Smooth muscle cell of the umbilical artery (primary cell): ENCODE measurements at places on chromosomes 6 and 20. TPM values are rescaled to one million over a fixed set of nuclear protein-coding genes. Genes with fewer than 3 reads are reported as not detected.

The MTFR2 gene
- total RNA-seq, result 0.30 and 2.4 TPM in 2 replicates

The MUCL3 gene
- total RNA-seq, result not detected in 2 replicates

The RFX6 gene
- total RNA-seq, result not detected in 2 replicates

The DLL1 gene
- under 0.01 and 0.14 TPM in 2 replicates for total RNA-seq

The ADGRF1 gene
- total RNA-seq, result not detected in 2 replicates

The TMEM244 gene
- not detected in 2 replicates for total RNA-seq

The C6orf15 gene
- not detected in 2 replicates for total RNA-seq

The SCRT2 gene
- total RNA-seq, result not detected in 2 replicates

The LST1 gene
- not detected in 2 replicates for total RNA-seq

The NAPB gene
- total RNA-seq, result 14.0 and 14.5 TPM in 2 replicates

The FBXL4 gene
- total RNA-seq, result 19.6 and 24.0 TPM in 2 replicates

The SSTR4 gene
- total RNA-seq, result not detected in 2 replicates

The KCNQ5 gene
- total RNA-seq, result 5.0 and 15.4 TPM in 2 replicates

The SLC22A16 gene
- total RNA-seq, result not detected in 2 replicates

The KHDRBS2 gene
- not detected in 2 replicates for total RNA-seq

The TPX2 gene
- 4.2 and 28.5 TPM in 2 replicates for total RNA-seq

The AHCY gene
- total RNA-seq, result 88.5 and 133 TPM in 2 replicates

The TGIF2 gene
- 9.5 TPM in 2 replicates for total RNA-seq

The IPCEF1 gene
- not detected in 2 replicates for total RNA-seq

The C6orf163 gene
- total RNA-seq, result 0.59 and 2.3 TPM in 2 replicates

The ITPA gene
- total RNA-seq, result 16.6 and 19.3 TPM in 2 replicates

The CEP162 gene
- total RNA-seq, result 6.4 and 7.4 TPM in 2 replicates

The ABHD16B gene
- 0.09 TPM in 1 of 2 replicates, not detected in the other for total RNA-seq

The CGA gene
- not detected in 2 replicates for total RNA-seq

The HUS1B gene
- total RNA-seq, result 0.89 and 1.7 TPM in 2 replicates

The PAX1 gene
- not detected in 2 replicates for total RNA-seq

The NOX3 gene
- total RNA-seq, result not detected in 2 replicates

The NMBR gene
- total RNA-seq, result not detected in 2 replicates

The IP6K3 gene
- total RNA-seq, result 1.1 and 5.9 TPM in 2 replicates

The PGC gene
- not detected in 2 replicates for total RNA-seq

The BCAS1 gene
- total RNA-seq, result not detected in 2 replicates

The GPX5 gene
- total RNA-seq, result not detected in 2 replicates

The POU5F1 gene
- 0.30 and 0.51 TPM in 2 replicates for total RNA-seq

The GSTA2 gene
- total RNA-seq, result not detected in 2 replicates

The PHACTR1 gene
- total RNA-seq, result 0.30 and 0.51 TPM in 2 replicates

The ENPP3 gene
- total RNA-seq, result 0.59 TPM in 1 of 2 replicates, not detected in the other

The TGM6 gene
- total RNA-seq, result not detected in 2 replicates

The SMIM29 gene
- 28.6 and 36.2 TPM in 2 replicates for total RNA-seq

The C6orf132 gene
- total RNA-seq, result 1.5 and 2.5 TPM in 2 replicates

The VWA7 gene
- total RNA-seq, result 0.09 TPM in 1 of 2 replicates, not detected in the other

The HRH3 gene
- total RNA-seq, result not detected in 2 replicates

The CRISP2 gene
- not detected in 2 replicates for total RNA-seq

The R3HDML gene
- not detected in 2 replicates for total RNA-seq

The UNC5CL gene
- total RNA-seq, result under 0.01 TPM in 1 of 2 replicates, not detected in the other

The KIF6 gene
- total RNA-seq, result 0.30 and 0.55 TPM in 2 replicates

The RAD21L1 gene
- 0.14 and 0.59 TPM in 2 replicates for total RNA-seq

The TP53TG5 gene
- not detected in 2 replicates for total RNA-seq

The FAM162B gene
- not detected in 2 replicates for total RNA-seq

The ID4 gene
- 2.4 and 2.6 TPM in 2 replicates for total RNA-seq

The CALHM4 gene
- not detected in 2 replicates for total RNA-seq

The OXT gene
- not detected in 2 replicates for total RNA-seq

The PROKR2 gene
- not detected in 2 replicates for total RNA-seq

The GNMT gene
- 0.30 TPM in 1 of 2 replicates, not detected in the other for total RNA-seq
